ENCODE measurements at places on chromosomes 2 and 18.
A peak's percentile ranks its signal among the peaks of the same experiment; 100 is the strongest.

DNA sequence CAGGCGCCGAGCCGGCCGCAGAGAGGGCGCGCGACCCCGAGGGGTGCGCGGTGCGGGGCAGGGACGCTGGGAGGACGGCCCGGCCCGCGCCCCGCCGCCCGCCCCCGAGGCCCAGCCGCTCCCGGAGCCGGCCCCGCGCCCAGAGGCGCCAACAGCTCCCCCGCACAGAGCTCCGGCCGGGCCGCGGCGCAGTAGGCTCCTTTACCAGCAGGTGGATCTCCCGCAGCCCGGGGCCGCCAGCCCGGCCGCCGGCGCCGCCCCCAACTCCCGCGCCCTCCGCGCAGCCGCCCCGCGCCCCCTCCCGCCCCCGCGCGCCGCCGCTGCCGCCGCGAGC, 258 bp downstream of the MGAT4A start:
- DNase-seq, result peak; percentile 23

GRCh38 chr2:222592176-222592575, 63.7 kb downstream of the FARSB start:
- no peak for DNase-seq

DNA sequence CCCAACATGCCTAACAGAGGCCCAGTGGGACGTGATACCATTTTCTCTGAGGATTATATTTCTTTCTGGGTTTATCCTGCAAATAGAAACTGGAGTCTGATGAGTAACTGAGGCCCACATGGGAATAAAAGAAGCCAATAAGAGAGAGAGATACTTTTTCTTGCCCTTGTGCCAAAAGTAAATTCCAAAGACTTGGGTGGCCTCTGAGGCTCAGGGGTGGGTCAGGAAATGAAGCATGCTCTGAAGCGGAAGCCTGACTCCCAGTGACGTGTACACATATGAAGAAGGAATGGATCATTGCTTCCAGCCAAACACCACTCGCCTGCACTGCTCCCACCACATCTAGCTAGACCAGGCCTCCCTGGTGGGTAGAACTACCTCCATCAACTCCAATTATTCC, 273.6 kb upstream of the NCKAP5 start:
- no peak for DNase-seq

DNA sequence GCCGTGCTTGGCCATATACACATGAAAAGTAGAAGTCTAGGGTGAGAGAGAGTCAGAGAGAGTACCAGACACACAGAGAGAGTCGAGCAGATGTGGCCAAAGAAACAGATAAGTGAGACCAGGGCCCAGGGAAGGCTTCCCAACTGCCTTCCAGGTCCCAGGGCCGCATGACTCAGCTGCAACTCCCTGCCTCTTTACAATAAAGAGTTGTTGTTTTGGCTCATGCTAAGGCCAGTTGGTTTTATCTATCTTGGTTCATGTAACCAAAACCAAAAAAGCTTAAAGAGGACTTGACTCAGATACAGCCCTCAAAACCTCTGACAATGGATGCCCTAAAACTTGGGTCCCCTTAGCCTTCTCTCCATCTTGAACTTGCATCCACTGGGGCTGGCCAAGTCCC, 36.9 kb downstream of the REEP1 start:
- DNase-seq, result no peak

DNA sequence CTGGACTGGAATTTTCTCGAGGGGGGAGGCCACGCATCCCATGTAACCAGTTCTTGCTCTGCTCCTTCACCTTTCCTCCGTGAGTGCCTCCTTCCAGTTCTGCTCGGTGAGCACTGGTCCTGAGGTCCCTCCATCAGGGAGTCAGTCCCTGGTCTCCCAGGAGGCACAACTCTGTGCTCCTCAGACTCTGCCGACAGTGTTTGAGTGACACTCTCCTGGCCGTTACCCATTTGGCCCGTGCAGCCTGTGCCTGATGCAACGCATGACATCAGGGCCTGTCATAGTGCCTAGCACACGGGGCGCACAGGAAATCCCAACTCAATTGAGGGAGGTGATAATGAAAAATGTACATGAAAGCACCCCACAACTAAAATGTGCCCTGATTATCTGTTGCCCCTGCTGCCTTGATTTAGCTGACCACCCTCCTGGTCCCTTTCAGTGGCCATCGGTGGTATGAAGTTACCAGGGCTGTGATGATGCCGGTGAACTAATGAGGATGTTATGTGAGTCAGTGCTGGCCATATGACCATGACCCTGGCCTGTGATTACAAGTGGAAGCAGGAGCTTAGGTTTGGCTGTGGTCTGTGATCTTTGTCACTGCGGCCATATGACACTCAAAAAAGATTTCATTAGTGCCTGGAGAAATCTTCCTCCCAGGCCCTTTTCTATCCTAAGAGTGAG, 144.6 kb downstream of the TDRD15 start:
- DNase-seq, result no peak

DNA sequence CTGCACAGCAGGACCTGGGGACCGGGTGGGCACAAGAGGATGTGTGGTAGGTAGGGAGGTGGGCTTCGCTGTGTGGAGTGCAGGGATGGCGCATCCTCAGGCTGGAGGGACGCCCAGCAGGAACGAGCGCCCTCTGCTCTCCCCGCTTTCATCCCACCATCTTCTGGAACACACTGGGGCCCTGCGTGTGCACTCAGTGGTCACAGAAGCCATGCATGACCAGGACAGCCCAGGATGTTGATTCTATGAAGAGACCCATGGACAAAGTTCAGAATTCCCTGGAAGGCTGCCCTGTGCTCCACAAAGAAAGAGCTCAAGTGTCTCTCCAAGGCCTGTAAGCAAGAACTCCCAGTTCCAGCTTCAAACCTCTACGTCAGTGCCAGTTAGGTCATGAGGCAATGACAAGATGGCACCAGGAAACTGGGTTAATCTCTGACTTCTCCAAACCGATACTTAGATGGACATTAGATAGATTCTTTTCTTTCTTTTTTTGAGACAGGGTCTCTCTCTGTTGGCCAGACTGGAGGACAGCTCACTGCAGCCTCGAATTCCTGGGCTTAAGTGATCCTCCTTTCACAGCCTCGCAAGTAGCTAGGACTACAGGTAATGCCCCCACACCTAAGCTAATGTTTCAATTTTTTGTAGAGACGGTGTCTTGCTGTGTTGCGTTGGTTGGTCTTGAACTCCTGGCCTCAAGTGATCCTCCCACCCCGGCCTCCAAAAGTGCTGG, 3.4 kb downstream of the SLC66A2 start:
- no peak for DNase-seq

DNA sequence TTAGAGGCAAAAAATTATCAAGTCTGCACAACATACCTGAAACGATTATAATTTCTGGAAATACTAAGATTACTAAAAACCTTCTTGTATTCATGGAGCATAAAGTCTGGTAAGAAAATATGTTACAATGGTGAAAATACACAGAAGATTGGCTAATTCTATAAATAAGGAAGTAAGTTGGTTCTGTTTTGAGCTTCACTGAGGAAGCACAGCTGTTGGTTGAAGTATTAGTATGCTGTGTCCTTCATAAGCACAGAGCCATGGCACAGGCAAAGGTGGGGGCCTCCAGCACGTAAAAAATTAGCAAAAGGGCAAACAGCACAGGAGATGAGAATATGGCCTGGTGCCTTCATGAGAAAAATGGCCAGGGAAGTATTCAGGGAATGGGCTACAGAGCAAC, 40.4 kb upstream of the ANKRD62 start:
- no peak for DNase-seq
